ENCODE measurements at places on chromosomes 12 and 14.

GRCh38 chr14:41597647-41598046 lies 9.0 kb upstream of the LRFN5 start:
- DNase-seq: no peak

- no peak for DNase-seq
Observed at GRCh38 chr12:84802161-84802560, 110.4 kb downstream of the SLC6A15 start.

DNA sequence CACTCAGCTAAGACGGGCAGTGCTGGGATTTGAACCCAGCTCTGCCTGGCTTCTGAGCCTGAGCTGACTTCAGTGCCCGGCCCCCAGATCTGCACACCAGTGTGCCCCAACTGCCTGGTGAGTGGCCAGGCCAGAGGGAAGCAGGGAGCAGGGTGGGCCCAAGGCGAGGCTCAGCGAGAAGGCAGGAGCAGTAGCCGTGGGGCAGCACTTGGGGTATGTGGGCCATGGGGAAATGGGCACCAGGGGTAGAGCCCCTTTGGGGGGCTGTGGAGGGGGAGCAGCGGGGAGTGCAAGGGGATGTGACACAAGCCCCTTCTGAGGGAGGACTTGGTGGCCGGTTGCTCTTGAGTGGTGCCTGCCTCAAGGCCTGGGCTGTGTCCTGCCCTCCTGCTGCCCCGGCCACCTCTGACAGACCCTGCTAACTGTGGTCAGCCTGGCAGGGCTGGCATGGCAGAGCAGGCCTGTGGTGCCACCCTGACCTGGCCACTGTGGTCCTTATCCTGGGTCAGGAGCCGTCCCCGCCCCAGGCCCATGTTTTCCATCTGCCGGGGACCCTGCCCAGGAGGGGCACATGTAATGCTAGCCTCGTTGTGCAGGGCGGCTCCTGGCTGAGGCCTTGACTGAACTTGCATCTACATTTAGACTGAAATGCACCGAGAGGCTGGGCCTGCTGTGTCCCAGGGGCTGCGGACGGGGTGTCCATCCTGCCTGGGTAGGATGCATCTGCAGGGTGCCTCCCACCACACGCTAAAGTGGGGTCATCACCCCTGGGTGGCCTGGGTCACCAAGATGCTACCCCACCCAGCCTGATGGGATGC lies 90.5 kb downstream of the KIF26A start:
- DNase-seq: no peak

DNA sequence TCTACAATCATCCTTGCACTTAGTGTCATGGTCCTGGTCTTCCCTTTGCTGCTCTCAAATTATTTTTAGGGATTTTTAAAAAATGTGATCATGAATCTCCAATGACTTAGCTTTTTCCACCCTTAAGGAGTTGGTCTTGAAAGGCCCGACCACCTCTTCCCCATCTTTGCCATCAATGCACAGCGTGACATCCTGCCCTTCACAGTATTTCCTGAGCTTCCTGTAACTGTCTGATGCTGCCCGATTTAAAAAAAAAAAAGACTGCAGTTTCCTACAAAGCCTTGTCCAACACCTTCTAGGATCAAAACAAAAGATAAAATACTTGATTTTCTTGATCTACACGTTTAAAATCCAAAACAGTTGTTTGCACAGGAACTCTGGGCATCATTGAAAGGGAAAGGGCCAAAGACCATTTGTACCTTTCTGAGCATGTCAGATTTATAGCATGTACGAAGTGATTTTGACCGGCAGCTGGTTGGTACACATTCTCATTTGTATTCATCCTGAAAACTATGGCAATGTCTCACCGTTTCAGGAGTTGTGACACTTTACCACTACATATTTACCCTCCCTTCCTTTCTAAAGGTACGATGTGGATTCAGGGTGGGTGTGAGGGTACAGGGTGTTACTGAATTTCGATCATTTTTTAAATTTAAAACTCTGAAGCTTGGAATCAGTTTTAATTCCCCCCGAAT lies 7.4 kb upstream of the ELK3 start:
- no peak for DNase-seq

DNA sequence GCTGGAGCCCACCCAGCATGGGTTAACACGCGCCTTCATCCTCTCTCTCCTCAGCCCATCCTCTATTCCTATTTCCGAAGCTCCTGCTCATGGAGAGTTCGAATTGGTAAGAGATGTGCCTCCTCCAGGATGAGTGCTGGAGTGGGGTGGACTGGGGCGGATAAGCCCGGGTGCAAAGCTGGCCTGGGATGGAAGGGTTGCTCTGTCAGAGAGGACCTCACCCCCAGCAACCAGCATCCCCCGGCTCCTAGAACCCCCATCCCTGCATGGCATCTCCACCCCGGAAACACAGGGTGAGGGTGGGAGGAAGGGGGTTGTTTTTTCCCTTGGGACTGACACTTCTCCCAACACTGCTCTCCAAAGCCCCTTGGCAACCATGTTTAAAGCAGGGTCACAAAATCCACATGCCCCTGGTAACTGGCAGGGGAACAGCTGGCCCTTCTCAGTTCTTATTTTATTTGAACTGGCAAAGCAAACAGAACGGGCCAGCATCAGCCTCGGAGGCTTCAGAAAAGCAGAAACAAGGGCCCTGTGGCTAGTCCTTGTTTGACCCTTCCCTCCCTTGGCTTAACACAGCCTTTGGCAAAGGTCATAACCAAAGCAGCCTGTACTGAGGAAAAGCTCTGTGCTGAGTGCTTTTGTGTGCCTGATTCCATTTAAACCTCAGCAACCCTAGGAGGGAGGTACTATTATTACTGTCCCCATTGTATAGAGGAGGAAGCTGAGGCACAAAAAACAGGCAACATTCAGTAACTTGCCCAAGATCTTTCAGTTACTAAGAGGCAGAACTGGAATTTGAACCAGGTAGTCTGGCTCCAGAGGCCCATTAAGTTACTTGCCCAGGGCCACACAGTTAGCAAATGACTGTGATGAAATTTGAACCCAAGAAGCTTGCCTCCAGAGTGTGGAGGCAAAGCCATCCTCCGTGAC lies 4.2 kb downstream of the GSTZ1 start:
- no peak for DNase-seq

DNA sequence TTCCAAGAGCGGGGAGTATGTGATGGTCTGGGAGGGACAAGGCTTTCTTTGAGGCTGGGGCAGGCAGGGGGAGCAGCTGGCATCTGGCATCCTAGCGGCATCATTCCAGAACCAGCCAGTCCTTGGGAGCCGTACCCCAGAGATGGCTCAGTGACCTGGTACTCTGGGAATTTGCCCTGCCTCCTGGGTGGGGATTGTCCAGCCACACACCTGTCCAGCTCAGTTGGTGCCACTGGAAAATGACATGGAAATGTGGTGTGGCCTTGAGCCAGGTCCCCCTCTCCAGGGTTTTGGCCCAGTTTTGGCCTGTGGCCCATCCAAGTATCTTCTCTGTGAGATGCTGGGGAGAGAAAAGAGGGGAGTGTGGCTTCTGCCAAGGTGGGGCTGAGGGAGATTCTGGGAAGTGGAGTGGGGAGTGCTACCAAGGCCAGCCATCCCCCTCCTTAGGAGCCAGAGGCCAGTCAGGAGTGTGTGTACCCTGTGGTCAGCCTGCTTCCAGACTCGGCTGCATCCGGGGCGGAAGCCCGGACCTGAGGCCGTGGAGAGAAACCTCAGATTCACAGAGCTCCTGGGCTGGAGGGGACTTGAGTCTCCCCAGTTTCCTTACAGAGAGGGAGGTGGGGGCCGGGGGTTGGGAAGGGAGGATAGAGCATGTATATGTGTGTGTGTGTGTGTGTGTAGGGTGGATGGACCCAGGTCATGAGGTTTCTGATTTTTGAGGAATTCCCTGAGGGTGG lies 14.7 kb upstream of the KRT80 start:
- no peak for DNase-seq

GRCh38 chr14:35374263-35374712 lies 30.3 kb downstream of the NFKBIA start:
- no peak for DNase-seq

GRCh38 chr12:20194171-20194570 lies 174.2 kb upstream of the PDE3A start:
- no peak for DNase-seq

DNA sequence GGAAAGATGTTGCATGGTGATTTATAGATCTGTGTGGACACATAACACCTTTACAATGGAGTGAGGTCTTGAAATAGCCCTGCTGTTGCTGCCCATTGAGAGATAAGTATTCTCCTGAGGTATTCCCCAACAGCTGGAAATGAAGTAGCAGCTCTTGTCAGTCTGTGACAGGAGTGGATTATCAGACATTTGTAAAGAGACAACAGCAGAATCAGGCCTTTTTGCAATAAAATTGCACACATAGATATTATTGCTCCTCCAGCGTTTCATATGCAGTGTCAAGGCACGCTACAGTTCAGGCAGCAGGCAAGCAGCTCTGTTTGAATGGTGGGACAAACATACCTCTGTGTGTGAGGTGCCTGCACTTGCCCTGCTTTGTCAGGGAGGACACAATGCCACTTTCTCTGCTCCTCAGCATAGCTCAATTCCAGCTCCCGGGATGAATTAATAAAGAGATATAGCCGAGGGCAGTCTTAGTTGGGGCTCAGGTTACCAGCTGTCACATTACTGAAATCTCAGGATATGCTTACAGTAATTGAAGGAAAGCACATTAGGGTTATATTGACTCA lies 49.4 kb downstream of the BICD1 start:
- DNase-seq: no peak

DNA sequence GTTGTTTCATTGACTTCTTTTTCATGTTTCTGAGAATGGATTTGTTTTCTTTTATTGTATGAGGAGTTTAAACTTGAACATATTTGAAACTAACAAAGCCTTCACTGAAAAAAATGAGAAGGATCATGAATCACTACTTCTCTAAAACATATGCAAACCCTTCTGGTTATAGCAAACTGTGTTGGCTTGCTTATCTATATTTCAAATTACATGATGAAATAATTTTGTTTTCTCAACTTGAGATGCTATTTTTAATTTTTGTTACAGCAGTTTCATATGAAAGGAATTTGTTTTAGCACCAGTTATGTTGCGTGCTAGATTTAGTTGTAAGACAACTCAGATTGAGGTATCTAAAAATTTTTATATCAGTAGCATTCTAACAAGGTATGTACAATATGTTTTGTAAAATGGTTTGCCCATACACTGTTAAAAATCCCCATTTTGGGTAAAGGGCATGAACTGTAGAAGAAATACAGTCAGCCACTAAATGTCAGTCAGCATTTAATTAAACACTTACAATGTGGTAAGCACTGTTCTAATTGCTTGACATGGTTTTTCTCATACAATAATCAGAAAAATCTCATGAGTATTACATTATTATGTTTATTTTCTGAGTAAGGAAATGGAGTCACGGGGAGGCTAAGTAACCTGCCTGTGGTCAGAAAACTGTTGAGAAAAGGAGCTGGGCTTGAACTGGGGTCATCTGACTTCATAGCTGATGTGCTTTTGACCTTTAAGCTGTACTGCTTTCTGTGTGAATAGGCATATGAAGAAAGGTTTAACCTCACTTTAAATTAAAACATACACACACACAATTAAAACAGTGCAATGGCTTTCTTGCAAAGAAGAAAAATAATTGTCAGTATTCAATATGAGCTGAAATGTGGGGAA lies 105.7 kb downstream of the PLEKHA5 start:
- DNase-seq: no peak

- DNase-seq: no peak
Observed at GRCh38 chr12:75900781-75901254, 130.8 kb downstream of the PHLDA1 start.

DNA sequence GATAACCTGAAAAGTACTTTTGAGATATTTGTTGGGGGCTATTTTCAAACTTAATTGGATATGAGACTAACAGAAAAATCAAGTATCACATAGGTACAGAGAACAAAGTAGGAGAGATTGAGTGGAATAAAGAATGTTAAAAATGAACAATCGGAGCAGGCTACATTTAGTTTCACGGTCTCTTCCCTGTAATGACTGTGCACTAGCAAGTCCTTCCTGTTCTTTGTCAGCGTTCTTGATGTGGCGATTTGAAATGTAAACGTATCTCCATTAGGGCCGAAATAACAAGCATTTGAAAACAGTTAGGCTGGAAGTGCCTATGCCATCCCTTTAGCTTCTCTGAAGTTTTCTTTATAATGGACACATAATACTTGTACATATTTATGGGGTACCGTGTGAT lies 31.0 kb downstream of the SLC25A29 start:
- no peak for DNase-seq

GRCh38 chr12:85281636-85282312 lies 1.8 kb downstream of the ALX1 start:
- no peak for DNase-seq

GRCh38 chr14:77023001-77023996 lies 5.2 kb downstream of the IRF2BPL start:
- no peak for DNase-seq

DNA sequence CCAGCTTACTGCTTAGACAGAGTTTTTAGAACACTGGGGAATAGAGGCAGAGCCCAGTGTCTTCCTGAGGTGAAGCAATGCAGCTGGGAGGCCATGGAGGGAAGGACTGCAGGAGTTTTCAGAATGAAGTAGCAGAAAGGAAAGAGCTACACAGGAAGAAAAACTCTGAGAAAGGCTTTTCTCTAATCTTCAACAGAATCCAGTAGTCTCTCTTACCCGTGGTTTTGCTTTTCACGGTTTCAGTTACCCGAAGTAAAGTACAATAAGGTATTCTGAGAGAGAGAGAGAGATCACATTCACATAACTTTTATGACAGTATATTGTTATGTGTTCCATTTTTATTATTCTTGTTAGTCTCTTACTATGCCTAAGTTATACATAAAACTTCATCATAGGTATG lies 761.6 kb downstream of the BCL11B start:
- no peak for DNase-seq

DNA sequence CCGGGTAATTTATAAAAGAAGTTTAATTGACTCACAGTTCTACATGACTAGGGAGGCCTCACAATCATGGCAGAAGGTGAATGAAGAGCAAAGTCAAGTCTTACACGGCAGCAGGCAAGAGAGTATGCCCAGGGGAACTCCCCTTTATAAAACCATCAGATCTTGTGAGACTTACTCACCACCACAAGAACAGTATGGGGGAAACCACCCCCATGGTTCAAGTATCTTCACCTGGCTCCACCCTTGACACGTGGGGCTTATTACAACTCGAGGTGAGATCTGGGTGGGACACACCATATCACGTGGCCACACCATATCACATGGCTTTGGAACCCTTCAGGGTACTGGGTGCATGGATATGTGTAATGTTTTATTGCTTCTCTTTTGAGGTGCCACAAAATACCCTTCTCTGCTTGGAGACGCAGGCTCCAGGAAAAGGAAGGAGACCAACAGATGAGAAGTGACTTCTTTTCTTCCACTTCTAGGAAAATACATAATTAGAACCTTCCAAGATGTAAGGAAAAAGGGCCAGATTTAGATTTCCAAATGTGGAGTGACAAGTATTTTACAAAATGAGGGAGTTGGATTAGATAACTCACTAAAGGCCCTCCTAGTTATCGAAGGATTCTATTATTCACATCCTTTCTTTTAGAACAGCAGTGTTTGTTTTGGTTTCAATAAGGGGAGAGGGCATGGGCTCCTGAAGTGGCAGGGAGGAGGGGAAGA lies 33.1 kb upstream of the ETFBKMT start:
- DNase-seq: no peak

GRCh38 chr12:131728720-131729119 lies 17.8 kb downstream of the SFSWAP start:
- no peak for DNase-seq

- DNase-seq: no peak
Observed at GRCh38 chr12:77377116-77377515, 311.7 kb upstream of the E2F7 start.

All from GM13977 (cell line).